ENCODE measurements at places on chromosomes 6 and 20.
A peak's percentile ranks its signal among the peaks of the same experiment; 100 is the strongest.

GRCh38 chr20:23368316-23369071 is 6.5 kb downstream of the GZF1 start:
- no peak for DNase-seq
- peaks cover 4% of the 10 kb centered on the region for H3K27me3 ChIP-seq
- no peak overlapping the region for H3K27ac ChIP-seq
- H3K4me3 ChIP-seq = no peak overlapping the region
- H3K36me3 ChIP-seq = peaks cover 21% of the 10 kb centered on the region

DNA sequence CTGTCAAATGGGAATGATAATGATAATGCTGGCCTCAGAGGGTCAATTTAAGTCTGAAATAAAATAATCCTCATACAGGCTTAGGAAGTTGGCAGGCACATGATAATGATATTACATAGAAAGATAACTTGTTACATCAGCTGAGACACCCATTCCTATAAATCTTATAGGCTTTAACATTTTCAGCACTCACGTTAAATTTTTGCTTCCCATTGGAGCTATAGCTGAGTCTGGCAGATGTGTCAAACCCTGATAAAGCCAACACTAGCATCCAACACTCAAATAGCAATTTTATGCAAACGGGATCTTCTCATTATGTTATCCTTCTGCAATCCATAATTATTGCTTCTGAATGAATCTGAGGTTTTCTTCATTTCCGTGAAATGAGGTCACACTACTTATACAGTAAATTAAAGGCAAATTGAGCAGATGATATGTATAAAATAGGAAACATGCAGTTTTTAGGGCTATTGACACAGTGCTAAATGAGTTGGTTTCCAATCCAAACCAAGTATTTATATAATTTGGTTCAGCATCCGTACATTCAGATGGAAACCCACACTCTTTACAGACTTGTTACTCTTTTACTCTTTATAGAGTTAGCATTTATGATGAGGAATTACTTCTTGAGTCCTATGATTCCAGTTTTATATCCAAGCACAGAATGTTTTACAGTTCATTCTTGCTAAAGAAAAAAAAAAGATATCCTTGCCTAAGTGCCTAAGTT is 481.6 kb downstream of the BTBD3 start:
- no peak overlapping the region for H3K4me3 ChIP-seq
- H3K36me3 ChIP-seq = no peaks in the 10 kb centered on the region
- H3K27me3 ChIP-seq = no peaks in the 10 kb centered on the region
- no peak for DNase-seq
- no peaks in the 10 kb centered on the region for H3K4me1 ChIP-seq

DNA sequence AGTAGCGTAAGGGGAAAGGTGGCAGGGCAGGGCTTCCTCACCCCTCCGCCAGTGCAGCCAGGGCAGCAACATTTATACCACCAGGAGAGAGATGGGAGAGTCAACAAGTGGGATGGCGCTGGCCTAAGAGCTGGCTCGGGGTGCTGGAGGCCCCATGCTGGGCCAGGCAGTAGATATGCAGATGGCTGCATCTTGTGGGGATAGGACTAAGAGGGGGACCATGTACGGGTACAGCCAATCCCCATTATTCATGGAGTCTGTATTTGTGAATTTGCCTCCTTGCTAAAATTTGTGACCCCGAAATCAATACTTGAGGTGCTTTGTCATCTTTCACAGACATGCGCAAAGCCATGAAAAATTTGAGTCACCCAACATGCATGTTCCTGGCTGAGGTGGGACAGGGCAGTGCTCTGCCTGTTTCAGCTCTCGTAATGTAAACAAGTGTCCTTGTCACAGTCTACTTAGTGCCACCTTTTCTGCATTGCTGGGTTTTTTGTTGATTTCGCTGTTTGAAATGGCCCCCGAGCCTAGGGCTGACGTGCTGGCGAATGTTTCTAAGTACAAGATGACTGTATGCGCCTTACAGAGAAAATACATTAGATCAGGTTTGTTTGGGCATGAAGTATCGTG is 27.5 kb upstream of the TAF8 start:
- H3K27ac ChIP-seq = no peak overlapping the region
- H3K36me3 ChIP-seq = no peaks in the 10 kb centered on the region
- no peaks in the 10 kb centered on the region for H3K4me1 ChIP-seq
- no peak overlapping the region for H3K4me3 ChIP-seq
- DNase-seq = no peak
- no peaks in the 10 kb centered on the region for H3K27me3 ChIP-seq

DNA sequence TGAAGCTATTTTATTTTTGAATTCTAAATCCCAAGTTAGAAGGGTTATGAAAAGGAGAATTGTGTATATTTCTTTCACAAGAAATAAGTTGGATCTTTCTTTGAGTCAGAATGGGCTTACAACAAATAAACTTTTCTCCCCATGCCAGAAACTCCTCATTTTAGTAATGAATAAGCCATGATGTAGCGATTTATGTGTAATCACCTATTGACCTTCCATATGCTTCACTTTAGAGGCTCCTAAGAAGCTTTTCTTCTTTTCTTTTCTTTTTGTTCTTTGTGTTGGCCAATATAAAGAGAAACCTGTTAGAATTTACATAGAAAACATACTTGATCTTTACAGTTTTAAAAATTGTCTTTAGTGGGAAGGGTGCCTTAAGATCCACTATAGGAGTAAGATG is 370.2 kb downstream of the UTRN start:
- no peaks in the 10 kb centered on the region for H3K36me3 ChIP-seq
- H3K4me1 ChIP-seq = peaks cover 32% of the 10 kb centered on the region
- no peak for DNase-seq
- peaks cover 4% of the 10 kb centered on the region for H3K27me3 ChIP-seq
- H3K27ac ChIP-seq = no peak overlapping the region

DNA sequence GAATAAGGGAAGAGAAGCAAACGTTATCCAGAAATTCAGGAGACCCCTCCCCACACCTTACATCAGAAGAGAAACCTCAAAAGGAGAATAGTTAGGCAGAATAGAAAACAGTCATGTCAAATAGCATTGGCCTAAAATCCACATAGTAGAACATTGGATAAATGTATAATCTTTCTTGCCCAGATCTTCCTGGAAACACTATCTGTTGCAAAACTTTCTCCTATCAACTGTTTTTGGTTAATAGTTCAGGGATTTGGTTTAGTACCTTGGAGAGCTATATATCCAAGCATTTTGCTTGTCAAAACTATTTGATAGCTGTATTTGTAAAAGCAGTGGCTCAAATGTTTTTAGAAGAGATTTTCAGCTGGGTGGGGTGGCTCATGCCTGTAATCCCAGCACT is 74.3 kb upstream of the PHACTR2 start:
- H3K27ac ChIP-seq = no peak overlapping the region
- no peaks in the 10 kb centered on the region for H3K27me3 ChIP-seq
- no peaks in the 10 kb centered on the region for H3K36me3 ChIP-seq
- H3K4me3 ChIP-seq = no peak overlapping the region
- H3K4me1 ChIP-seq = peaks cover 23% of the 10 kb centered on the region

DNA sequence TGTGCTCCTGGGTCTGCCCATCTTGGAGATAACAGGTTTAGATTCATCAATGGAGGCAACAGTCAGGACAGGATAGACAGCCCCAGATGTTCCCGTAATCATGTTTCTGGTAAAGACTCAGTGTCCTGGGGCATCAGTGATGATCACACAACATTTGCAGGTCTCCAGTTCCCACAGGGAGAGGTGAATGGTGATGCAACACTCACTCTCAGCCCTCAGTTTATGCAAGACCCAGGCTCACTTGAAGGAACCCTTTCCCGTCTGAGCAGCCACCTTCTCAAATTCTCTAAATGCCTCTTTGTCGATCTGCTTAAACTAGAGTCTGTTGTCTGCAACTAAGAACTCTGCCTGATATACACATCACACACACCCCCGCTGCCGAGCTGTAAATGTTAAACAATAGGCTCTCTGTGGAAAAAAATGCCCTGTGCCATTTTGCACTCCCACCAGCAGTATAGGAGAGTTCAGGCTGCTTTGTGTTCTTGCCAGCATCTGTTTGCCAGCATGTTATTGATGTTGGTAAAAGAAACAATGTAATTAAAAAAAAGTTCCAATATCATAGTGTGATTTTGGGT is 30.1 kb upstream of the SCP2D1 start:
- no peak overlapping the region for H3K27ac ChIP-seq
- H3K4me1 ChIP-seq = peaks cover 2% of the 10 kb centered on the region
- peaks cover 4% of the 10 kb centered on the region for H3K27me3 ChIP-seq
- no peak overlapping the region for H3K4me3 ChIP-seq

DNA sequence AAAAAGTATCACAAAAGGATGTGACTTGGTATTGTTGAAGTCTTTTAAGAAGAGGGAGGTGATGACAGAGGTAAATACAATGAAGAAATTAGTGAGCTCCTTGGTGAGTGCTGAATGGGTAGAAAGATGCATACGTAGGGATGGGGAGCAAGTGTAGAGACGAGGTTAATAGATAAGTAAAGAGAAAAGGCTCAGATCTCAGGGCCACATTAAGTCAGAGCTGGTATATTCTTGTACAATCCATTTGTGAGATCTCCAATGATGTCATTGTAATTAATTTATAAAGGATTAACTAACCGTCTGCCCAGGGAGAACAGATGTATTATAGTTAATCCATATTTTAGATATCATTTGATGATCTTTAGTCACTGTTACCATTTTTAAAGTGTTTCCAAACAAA is 43.4 kb downstream of the SMPDL3A start:
- peaks cover 15% of the 10 kb centered on the region for H3K4me1 ChIP-seq
- no peaks in the 10 kb centered on the region for H3K36me3 ChIP-seq
- H3K4me3 ChIP-seq = peak overlapping the region; percentile 31
- no peaks in the 10 kb centered on the region for H3K27me3 ChIP-seq
- peak overlapping the region; percentile 53 for H3K27ac ChIP-seq

DNA sequence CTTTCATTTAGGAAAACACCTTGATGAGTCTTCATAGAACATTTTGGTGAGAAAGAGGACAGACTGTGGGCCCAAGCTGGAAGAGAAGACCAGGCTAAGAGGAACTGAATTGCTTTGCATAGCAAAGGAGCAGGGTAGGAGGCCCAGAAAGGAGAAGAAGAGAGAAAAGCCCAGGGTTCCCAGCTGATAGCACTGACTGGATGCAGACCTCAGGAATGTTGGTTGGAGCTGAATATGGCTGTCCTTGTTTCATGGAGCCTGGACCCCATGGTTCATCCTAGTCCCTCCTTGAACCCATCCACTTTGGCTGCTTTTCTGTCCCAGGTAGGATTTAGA is 18.0 kb upstream of the ZFAND3 start:
- no peak for DNase-seq
- no peak overlapping the region for H3K4me3 ChIP-seq
- no peak overlapping the region for H3K27ac ChIP-seq
- no peaks in the 10 kb centered on the region for H3K36me3 ChIP-seq
- H3K27me3 ChIP-seq = peaks cover 2% of the 10 kb centered on the region

GRCh38 chr6:119720160-119720559 is 370.6 kb upstream of the MAN1A1 start:
- no peak overlapping the region for H3K27ac ChIP-seq
- H3K4me1 ChIP-seq = no peaks in the 10 kb centered on the region
- no peaks in the 10 kb centered on the region for H3K27me3 ChIP-seq

- no peak overlapping the region for H3K27ac ChIP-seq
- H3K4me1 ChIP-seq = no peaks in the 10 kb centered on the region
- no peaks in the 10 kb centered on the region for H3K27me3 ChIP-seq
- no peak for DNase-seq
- no peak overlapping the region for H3K4me3 ChIP-seq
Measured at GRCh38 chr6:137834508-137834907, 32.6 kb upstream of the TNFAIP3 start.

DNA sequence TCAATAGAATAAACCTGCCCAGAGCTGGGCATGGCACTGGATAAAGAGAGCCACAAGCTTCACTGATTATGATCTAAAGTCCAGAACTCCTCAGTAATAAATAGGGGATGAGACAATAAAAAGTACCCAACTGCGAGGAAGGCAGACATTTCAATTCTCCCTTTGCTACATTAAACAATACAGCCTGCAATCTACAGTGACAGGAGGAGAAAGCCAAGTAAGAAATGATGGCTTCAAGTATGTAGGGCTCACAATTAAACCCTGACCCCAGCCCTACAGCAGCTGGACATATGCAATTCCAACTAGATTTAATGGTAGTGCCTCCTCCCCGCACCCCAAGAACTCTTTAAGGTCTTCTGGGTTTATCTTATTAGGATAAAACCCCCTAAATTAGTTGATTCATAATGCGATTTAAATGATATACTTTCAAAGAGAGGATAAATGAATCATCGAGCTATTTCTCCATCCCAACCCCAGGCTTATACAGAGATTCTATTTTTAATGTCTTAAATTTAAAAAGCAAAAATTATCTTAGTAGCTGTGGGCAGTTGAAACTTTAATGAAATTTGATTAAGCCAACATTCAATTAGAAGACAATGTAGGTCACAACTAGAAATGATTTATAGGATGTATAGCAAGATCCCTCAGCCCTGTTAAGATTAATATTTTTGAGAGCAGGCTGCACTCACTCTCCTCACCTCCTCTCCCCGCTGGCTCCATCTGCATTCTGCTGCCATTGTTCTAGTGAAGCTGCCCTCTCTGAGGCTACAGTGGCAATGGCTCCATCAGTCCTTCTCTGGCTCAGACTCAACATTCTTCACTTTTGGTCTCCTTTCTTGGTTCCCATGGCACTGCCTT is 57.1 kb downstream of the OGFRL1 start:
- H3K4me1 ChIP-seq = peaks cover 11% of the 10 kb centered on the region
- H3K36me3 ChIP-seq = no peaks in the 10 kb centered on the region
- no peak overlapping the region for H3K27ac ChIP-seq
- peaks cover 2% of the 10 kb centered on the region for H3K27me3 ChIP-seq
- no peak for DNase-seq
- no peak overlapping the region for H3K4me3 ChIP-seq

DNA sequence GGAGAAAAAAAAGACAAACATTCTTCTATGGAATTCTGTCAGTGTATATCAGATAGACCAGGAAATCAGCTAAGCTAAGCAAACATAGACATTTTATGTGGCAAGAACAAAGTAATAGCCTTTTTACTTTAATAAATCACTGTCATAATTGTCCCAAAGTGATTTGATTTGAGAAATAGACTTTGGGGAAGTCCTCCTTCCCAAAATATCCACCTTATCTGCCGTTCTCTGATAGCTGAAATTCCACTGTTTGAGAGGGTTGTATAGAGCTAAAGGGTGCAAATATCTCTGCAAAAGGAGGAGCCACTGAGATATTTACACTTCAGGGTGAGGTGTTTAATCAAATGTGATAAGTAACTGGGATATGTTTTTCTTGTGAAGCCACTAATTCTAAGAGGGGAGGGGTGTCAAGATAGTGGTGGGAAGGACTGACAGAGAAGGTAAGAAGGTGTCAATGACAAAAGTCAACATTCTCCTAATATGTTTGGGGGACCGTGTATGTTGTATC is 544.4 kb upstream of the JAG1 start:
- H3K27ac ChIP-seq = no peak overlapping the region
- no peak overlapping the region for H3K4me3 ChIP-seq
- no peaks in the 10 kb centered on the region for H3K36me3 ChIP-seq
- DNase-seq = no peak
- peaks cover 2% of the 10 kb centered on the region for H3K27me3 ChIP-seq

- no peak overlapping the region for H3K4me3 ChIP-seq
- H3K27ac ChIP-seq = no peak overlapping the region
- H3K4me1 ChIP-seq = peaks cover 3% of the 10 kb centered on the region
- DNase-seq = no peak
- H3K36me3 ChIP-seq = no peaks in the 10 kb centered on the region
Measured at GRCh38 chr20:43721097-43721428, 5.7 kb downstream of the GTSF1L start.
